ENCODE measurements at places on chromosomes 6 and 20.
A peak's percentile ranks its signal among the peaks of the same experiment; 100 is the strongest.

GRCh38 chr6:113122060-113122459 lies 735.1 kb upstream of the MARCKS start:
- peak; percentile 93 for DNase-seq

GRCh38 chr6:40543146-40543545 lies 44.0 kb downstream of the LRFN2 start:
- no peak for DNase-seq

DNA sequence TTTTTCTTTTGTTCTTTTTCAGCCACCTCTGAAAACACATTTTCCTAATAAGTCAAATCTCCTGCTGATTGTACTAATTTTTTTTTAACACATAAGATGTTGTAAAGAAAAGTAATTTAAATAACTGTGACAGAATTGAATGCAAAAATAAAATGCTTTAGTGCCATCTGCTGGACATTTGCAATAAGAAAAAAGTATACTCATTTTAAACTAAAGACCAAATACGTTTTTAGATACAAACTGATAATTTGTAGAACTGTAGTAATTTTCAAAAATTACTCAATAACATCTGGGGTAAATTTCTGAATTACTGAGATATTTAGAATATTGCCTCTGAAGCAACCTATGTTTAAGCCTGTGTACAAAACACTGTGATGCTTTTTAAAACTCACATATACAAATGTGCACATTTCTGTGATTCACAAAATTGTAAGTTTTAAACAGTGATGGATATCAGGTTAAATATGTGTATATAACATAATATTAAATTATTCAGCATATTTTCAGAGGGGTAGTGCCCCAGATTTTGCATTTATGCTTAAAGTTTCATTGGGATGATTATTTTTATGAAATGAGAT lies 198.7 kb downstream of the RIMS1 start:
- DNase-seq: peak; percentile 34

DNA sequence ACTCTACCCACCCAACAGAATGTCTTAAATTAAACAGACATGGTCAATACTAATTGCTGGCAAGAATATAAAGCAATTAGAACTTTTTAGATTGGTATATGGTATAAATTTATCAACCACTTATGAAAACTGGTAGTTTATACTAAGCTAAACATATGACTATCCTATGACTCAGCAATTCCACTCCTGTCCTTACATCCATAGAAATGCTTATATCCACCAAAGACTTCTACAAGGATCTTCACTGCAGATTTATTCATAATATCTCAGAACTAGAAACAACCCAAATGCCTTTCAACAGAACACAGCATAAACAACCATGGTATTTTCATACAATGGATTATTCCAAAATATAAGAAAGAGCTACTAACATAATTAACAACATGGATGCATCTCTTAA lies 4.6 kb downstream of the ZNF184 start:
- no peak for DNase-seq

DNA sequence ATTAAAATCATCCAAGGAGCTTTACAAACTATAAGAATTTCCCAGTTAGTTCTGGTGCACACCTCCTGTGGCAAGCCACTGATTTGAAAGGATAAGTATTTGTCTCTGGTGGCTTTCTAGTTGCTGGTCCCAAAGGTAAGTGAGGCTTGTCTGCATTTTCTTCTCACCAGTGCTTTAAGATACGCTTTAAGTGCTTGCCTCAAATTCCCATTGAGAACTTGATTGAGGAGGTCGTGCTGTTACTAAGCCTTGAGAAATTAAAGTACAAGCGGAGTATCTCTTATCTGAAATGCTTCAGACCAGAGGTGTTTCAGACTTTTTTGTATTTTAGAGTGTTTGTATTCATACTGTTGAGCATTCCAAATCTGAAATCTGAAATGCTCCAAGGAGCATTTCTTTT lies 29.9 kb upstream of the MYO6 start:
- DNase-seq: no peak

GRCh38 chr6:152330961-152331360 lies 306.2 kb downstream of the SYNE1 start:
- DNase-seq: no peak

- peak; percentile 97 for DNase-seq
Measured at GRCh38 chr6:87697581-87698546, 4.2 kb downstream of the AKIRIN2 start.

DNA sequence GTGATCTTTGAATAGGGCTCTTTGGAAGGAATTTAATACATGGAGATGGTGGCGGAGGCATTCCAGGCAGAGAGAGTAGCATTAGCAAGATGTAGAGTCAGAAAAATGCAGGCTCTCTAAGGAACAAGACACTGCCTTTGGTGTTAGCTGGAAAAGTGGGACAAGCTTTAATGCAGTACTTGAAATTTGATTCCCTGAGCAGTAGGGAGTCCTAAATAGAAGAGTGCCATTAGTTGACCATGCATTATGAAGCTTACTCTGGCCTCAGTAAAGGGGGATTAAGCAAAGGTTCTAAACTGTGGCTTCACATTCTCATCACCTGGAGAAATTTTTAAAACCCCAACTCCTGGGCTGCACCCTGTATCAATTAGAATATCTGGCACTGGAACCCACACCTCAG lies 494.8 kb upstream of the SOX4 start:
- DNase-seq: no peak

- DNase-seq: no peak
Measured at GRCh38 chr6:157092736-157093135, 230.6 kb downstream of the TMEM242 start.

- DNase-seq: peak; percentile 69
Measured at GRCh38 chr6:152399399-152399798, 237.8 kb downstream of the SYNE1 start.

DNA sequence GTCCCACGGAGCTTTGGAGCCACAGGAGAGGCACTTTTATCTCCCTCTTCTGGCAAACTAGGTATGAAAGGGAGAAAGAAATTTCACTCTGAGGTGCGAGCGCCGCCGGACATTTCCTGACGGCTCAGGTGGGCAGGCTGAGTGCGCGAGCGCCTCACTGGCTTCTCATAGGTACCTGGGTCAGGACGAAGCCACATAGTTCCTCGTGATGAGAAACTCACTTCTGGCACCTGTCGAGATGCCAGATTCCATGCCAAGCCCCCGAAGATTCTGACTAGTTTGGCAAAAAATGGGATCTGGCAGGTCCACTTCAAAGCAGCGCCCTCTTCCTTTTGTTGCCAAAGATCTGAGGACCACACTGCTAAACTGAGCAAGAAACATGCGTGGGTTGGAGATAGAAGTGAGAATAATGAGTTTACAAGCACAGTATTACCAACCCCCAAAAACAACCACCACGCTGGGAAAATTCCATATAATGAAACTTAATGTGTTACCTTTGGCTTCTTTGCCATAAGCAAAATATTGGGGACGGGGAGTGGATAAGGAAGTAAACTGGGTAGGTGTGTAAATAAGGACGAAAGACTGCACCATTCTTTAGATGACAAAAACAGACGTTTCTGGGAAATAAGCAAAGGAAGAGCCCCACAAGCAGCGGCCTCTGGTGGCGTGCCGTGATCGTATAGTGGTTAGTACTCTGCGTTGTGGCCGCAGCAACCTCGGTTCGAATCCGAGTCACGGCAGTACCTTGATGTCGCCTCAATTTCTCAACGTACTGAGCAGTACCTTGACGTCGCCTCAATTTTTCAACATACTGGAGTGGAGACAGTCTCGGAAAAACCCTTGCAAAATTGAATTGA lies 89.8 kb upstream of the PRSS16 start:
- DNase-seq: peak; percentile 66

DNA sequence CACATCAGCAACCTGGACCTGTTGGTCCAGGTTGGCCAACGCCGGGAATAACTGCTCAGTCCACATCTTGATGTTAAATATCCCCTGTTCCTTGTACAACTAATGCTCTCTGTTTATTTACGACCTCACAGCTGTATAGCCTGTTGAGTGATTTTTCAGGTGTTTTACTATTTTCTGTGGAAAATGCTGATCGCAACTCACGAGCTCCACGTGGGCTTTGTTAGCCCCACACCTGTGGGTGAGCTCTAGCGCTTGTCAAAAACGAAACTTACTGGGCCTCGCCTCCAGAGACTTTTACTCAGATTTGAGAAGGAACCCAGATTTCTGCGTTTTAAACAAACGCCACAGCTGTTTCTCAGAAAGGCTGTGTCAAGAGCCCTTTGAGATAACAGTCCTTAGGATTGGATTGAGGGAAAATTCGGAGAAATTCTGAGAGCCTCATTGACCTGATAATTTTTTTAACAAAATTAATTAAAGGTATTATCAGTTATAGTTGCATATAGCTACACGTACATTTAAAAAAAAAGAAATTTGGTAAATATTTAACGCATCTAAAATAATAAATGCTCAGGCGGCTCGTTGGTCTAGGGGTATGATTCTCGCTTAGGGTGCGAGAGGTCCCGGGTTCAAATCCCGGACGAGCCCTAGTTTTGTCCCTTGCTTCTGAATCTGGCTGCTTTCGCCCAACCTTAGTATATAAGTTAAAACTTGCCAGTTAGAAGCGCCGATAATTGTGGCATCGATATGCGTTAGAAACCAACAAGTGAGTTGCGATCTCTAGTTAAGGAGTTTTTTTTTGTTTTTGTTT lies 16.7 kb downstream of the HMGN4 start:
- peak; percentile 68 for DNase-seq
